Thyroid gland (tissue), 4 donors: ENCODE measurements at places on chromosomes 1 and 21. TPM values are rescaled to one million over a fixed set of nuclear protein-coding genes. Genes with fewer than 3 reads are reported as not detected.

DNA sequence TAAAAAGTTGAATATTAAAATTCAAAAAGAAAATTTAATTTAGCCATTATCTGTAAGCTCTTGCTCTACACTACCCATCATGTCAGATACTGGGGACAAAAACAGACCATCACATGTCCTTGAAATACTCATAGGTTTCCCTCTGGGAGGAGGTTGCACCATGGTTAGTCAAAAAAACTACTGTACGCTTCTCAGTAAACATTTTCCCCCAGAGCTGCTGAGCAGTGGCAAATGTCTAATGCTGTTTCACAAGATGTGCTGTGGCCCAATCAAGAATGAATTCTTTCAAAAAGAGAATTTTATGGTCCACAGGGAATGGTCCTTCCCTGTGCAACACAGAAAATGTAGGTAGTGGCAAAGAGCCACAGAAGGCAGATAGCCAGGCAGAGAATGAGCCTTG is 6.1 kb downstream of the SLC25A24 start:
- H3K4me3 ChIP-seq = no peak overlapping the region
- H3K4me1 ChIP-seq = peaks cover 24% of the 10 kb centered on the region
- no peaks in the 10 kb centered on the region for H3K36me3 ChIP-seq

DNA sequence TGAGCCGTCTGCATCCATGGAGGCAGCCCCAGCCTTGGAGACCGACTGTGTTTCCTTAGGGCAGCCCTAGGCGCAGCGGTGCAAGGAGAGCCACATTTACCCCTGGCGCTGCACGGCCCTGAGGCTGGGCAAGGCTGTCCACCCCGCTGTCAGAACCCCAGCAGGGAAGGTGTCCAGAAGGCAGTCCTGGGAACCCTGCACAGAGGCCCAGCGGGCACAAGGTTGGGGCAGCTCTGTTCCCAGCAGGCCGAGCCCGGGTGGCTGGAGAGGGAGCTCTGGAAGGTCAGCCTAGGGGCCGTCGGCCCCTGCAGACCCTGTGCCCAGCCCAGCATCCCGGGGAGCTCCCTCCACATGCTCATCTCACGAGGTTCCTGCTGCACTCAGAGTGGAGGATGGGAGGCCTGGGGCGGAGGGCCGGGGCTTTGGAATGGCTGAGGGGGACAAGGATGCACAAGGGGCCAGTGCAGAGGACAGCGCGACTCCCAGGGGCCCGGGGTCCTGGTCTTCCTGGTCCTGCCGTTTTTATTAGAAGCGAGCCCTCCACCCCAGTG is 19.9 kb upstream of the SAMD11 start:
- H3K27me3 ChIP-seq = no peaks in the 10 kb centered on the region
- no peak overlapping the region for H3K4me3 ChIP-seq
- no peaks in the 10 kb centered on the region for H3K36me3 ChIP-seq

The LRRC7 gene
- total RNA-seq = 31.7 TPM

The TP73 gene
- total RNA-seq = not detected

The SHISAL2A gene
- not detected for total RNA-seq

DNA sequence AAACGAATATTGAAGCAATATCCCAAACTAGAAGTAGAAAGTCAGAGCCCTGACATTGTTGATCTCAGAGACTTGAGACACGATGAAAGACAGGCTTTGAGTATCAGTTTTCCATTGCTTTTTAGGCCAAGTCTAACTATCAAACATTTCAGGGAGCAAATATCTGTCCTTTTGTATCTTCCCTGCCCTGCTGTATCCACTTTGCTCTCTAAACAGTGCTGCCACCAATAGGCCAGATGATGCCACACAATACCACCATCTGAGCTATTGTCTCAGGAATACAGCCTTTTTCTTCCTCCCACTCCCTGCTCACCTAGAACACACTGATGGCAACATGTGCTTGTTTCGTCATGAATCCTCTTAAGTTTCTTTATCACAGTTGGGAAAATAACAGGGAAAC is 62.6 kb upstream of the SPAG17 start:
- H3K27me3 ChIP-seq = no peaks in the 10 kb centered on the region
- no peak for DNase-seq
- H3K4me1 ChIP-seq = no peaks in the 10 kb centered on the region
- H3K4me3 ChIP-seq = no peak overlapping the region

GRCh38 chr1:44919400-44919799 is 67.0 kb downstream of the EIF2B3 start:
- no peak overlapping the region for H3K27ac ChIP-seq
- H3K27me3 ChIP-seq = no peaks in the 10 kb centered on the region
- no peaks in the 10 kb centered on the region for H3K36me3 ChIP-seq
- H3K4me3 ChIP-seq = no peak overlapping the region
- no peaks in the 10 kb centered on the region for H3K4me1 ChIP-seq

- no peak overlapping the region for H3K27ac ChIP-seq
- DNase-seq = no peak
- H3K36me3 ChIP-seq = no peaks in the 10 kb centered on the region
- H3K27me3 ChIP-seq = no peaks in the 10 kb centered on the region
These were observed 146.6 kb downstream of the SPATA46 start for GRCh38 chr1:162230096-162230495.

The TCEA3 gene
- total RNA-seq = 47.5 TPM

The CSMD2 gene
- not detected for total RNA-seq

The NECTIN4 gene
- total RNA-seq = not detected

The LCE3D gene
- not detected for total RNA-seq
